Activated naive CD8-positive, alpha-beta T cell treated with anti-CD3 and anti-CD28 coated beads, Interleukin-2, amount 50 U/mL, for 16 hours (primary cell): ENCODE measurements at places on chromosomes 4 and X.

GRCh38 chr4:76087007-76087769 is 12.7 kb downstream of the ART3 start:
- no peak for DNase-seq

DNA sequence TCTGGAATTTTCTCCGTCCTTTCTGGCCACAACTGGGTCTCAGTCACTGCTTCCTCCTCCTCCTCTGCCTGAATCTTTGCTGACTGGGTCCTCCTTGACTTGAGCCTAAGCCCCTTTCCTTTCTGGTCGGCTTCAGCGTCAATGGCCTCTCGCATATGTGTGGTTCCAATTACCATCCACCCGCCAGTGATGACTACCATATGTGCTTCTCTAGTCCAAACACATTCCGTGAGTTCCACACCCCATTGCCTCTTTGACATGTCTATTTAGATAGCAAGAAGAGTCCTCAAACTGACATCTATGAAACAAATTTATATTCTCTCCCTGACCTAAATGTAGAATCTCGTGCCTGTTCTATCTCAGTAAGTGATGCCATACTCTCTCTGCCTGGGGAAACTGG is 19.8 kb downstream of the MXRA5 start:
- no peak for DNase-seq

DNA sequence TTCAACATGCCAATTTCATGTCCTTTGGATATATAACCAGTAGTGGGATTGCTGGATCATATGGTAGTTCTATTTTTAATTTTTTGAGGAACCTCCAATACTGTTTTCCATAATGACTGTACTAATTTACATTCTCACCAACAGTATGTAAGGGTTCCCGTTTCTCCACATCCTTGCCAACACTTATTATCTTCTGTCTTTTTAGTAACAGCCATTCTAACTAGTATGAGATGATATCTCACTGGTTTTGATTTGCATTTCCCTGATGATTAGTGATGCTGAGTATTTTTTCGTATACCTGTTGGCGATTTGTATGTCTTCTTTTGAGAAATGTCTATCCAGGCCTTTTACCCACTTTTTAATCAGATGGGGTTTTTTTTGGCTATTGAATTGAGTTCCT is 133.5 kb upstream of the MED14 start:
- no peak for DNase-seq

- no peak for DNase-seq
These were observed 16.5 kb upstream of the ALB start for GRCh38 chr4:73387552-73387951.

DNA sequence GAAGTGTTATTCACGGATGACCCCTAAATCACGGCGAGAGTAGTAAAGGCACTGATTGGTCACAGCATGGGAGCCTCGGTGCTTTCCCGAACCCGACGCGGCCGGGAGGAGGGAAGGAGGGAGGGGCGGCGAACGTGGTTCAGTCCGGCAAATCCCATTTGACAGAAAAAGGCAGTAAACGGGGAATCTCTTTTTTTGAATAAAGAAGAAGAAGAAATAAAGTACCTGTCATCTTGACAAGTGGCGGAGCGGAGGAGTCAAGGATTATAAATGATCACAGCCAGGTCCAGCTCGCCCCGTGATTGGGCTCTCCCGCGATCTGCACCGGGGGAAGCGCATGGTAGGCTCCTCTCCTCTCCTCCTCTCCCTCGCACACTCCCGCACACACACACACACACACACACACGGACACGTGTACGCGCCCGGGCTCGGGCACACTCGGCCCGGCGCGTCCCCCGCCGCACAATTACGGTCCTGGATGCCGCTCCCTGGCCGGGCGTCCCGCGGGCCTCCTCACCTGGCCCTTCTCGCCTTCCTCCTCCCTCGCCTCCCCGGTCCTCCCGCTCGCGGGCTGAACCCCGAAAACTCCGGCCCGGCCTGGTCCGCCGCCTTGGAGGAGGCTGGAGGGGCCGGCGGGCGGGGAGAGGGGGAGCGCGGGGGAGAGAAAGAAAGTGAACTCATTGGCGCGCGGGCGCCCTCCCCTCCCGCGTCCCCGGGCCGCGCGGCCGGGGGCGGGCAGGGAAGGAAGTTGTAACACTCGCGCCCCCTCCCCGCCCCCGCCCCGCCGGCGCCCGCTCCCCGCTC is 99.2 kb upstream of the TENM3 start:
- no peak for DNase-seq
